ENCODE measurements at places on chromosomes 4 and X. TPM values are rescaled to one million over a fixed set of nuclear protein-coding genes. Genes with fewer than 3 reads are reported as not detected.

Gene MSX1
- 25.1 TPM for total RNA-seq

Gene GPRASP3
- 3.3 TPM for total RNA-seq

Gene DKK2
- total RNA-seq: 17.2 TPM

Gene STBD1
- total RNA-seq: 2.3 TPM

Gene UGT2A2
- total RNA-seq: not detected

Gene DCAF8L2
- total RNA-seq: not detected

GRCh38 chr4:108097990-108098553, 70.7 kb downstream of the LEF1 start:
- DNase-seq: no peak

GRCh38 chr4:164997324-164997723, 19.9 kb upstream of the TRIM61 start:
- DNase-seq: no peak

DNA sequence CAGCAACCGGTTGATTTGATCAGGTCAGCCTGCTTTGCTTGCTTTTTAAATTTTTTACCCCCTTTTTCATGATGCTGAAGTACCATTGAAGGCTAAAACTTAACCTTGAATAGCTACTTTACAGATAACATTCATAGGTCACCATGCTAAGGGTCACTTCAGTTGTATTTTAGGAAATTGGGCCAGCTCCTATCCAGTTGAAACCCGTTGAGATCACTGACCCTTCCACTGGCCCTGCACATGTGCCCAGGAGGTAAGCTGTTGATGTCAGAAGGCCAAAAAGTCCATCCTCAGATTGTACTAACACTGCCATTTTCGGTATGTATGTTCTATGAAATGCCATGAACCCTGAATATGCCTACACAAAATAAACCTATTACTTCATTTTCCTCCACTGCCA, 133.0 kb upstream of the FAT4 start:
- no peak for DNase-seq

DNA sequence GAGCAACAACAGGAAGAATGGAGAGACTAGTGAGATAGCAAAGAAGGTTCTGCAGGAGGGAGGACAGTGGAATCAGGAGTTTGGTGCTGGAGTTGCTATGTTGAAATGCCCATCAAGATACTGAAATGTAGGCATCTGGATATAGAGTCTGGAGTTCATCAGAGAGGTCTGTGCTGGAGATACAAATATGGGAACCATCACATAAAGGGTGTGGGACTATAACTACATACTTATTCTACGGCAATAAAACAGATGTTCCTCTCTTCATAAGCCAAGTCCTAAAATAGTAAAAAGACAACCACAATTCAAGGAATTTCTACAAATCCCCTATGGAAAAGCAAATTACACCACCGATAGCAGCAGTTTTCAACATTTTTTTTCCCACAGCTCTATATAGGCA, 1.6 kb downstream of the MED14 start:
- DNase-seq: no peak

GRCh38 chr4:140005699-140006098, 148.3 kb downstream of the MAML3 start:
- DNase-seq: no peak

- no peak for DNase-seq
Observed at GRCh38 chr4:41282366-41282765, 25.6 kb downstream of the UCHL1 start.

GRCh38 chr4:158799013-158799770, 30.4 kb downstream of the FNIP2 start:
- DNase-seq: no peak

GRCh38 chrX:86021652-86022289, 25.6 kb downstream of the CHM start:
- no peak for DNase-seq

- no peak for DNase-seq
Observed at GRCh38 chr4:70958681-70959080, 34.8 kb upstream of the DCK start.

DNA sequence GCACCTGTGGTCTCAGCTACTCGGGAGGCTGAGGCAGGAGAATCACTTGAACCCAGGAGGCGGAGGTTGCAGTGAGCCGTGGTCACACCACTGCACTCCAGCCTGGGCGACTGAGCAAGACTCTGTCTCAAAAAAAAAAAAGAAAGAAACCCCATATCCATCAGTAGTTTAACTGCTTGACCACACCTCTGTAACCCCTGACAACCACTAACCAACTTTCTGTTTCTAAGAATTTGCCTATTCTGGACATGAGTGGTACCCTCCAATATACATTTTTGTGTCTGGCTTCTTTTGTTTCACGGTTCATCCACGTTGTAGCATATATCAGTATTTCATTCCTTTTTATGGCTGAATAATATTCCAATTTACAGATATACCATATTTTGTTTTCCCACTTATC, 9.1 kb downstream of the PPAT start:
- no peak for DNase-seq

Data from tibial nerve (tissue), 4 donors.